T-helper 2 cell (primary cell): ENCODE measurements at places on chromosomes 13 and 19.
A peak's percentile ranks its signal among the peaks of the same experiment; 100 is the strongest.

- no peak for DNase-seq
Measured at GRCh38 chr13:62799931-62800436, 1384.3 kb upstream of the PCDH20 start.

DNA sequence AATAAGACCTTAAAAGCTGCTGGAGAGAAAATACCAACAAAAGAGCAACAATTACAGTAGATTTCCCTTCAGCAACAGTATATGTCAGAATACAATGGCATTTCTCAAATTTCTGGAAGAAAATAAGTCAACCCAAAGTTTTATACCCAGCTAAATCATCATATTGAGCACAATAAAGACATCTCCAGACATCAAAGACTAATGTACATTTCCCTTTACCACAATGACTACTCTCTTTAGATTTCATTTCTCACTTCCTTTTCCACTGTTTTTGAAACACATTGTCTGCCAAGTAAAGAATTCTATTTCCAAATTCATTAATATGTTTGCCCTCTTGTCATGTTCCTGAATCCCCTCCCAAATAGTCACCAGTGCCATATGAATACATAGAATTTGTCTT, 111.4 kb downstream of the POU4F1 start:
- no peak for DNase-seq

DNA sequence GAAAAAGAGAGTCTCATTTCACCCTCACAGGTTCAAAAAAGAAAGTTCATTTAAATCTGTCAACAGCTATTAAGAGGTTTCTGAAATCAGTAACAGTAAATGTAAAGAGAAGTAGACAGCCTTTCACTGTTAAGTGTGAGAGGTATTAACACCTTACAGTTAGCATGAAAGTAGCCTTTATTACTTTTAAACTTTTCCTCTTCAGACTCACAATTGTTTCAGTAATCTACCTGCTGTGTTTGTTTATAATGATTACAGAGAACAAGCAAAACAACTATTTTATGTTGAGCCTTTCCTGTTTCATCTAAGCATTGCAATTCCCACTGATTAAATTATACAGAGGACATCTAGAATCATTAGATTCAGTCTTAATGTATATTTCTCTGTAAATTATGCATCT, 159.8 kb downstream of the PCDH9 start:
- DNase-seq: no peak

GRCh38 chr13:36207672-36208071, 6.7 kb downstream of the SOHLH2 start:
- no peak for DNase-seq

- no peak for DNase-seq
Measured at GRCh38 chr13:97257800-97258799, 36.0 kb downstream of the MBNL2 start.

- peak; percentile 22 for DNase-seq
Measured at GRCh38 chr13:110676595-110677587, 29.0 kb downstream of the CARS2 start.

DNA sequence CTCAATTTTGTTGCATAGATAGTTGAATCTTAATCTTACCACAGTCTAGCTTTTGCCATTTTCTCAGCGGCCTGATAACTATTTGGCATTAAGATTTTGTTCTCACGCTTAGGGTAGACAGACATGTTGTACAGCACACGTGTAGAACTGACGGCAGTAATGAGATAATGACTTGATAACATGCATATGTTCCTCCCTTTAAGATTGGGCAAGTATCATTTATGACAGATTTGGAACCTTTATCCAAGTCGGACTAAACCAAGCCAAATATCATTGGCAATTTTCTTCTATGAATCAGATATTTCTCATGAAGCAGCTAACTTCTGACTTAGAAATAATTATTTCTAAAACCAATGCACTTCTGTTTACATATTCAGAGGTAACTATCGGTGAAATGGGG, 205.5 kb downstream of the NDFIP2 start:
- DNase-seq: no peak

GRCh38 chr13:98044301-98044700, 90.8 kb downstream of the IPO5 start:
- DNase-seq: no peak

DNA sequence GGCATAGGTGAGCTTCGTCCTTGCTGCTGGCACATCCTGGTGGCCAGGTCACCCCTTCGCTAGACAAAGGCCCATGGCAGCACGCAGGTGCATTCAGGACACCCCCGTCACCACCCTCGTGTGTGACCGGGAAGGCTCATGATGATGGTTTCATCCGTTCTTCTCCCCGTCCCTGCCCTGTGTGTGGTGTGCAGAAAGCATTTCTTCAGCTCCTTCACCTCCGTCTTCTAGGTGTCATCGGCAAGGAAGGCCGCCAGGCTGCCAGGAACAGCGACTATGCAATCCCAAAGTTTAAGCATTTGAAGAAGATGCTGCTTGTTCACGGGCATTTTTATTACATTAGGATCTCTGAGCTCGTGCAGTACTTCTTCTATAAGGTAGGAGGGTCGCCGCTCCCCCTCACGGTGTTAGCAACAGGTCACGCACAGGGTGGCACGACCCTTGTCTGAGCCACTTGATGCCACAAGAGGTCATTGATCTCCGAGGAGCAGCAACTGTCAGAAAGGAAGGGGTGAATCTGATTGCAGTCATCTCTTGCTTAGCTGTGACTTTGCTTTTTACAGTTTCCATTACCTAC, 111.0 kb upstream of the MCF2L start:
- DNase-seq: no peak

DNA sequence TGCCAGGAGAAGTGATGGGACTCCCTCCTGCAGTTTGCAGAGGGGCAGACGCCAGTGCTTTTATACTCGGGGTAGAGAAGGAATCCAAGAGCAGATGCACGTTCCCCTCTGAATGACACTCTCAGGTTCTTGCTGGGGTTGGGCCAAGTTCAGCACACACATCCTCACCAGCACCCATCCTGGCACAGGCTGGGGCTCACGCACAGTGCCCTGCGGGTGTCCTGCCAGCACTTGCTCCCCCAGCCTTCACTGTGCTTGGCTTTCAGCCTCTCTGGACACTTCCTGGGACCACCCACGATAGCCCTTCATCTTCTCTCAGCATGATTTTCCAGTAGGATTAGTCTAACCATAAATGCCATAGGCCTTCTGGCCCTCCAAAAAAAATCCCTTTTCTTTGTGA, 158.6 kb downstream of the ZNF536 start:
- DNase-seq: no peak

DNA sequence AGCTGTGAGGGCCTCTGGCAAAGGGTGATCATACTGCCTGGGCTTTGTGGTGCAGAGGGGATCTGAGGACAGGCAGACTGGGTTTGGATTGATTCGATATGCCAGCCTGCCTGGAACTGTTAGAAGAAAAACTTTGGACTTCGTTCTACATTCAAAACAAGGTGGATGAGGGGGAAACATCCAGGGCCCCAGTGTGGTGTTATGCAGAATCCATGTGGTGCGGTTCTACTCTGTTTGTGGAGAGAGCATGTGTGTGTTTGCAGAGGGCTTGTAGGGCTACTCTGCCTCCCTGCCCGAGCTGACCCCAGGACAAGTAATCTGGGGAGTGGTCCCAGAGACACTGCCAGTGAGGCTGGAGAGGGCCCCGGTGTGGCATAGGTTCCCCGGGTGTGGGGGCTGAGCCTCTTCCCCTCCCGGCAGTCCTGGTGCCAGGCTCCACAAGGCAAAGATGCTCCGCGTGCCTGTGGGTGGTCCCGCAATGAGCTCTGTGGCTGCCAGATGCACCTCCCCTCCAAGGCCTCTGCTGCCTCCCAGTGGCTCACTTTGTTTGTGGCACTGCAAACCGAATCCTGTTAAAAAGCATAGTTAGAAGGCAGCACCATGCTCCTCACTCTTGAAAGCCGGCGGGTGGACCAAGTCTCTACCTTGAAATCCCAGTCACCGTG, 22.3 kb upstream of the TFDP1 start:
- DNase-seq: no peak

DNA sequence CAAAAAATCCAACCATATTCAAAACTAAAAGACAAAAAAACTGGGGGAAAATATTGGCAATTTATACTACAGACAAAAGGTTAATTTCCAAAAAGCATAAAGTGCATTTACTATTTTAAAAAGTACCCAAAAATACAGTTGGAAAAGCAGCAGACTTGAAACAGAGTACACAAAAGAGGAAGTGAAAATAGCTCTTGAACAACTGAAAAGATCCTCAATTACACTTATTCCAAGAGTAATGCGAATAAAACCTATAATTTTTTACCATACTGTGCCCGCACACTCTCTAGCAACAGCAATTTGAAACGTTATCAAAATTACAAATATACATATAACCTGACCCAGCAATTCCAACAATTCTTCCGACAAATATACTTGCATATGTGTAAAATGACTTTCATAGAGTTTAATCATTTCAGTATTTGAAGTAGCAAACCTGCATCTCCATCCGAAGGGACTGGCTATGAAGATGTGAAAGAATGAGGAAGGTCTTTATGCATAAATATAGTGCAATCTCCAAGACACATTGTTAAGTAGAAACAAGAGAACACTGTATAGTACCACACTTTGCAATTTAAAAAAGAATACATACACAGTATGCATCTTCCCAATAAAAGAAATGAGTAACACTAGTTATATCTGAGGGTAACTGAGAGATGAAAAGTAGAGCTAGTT, 25.4 kb downstream of the ALG5 start:
- DNase-seq: no peak

DNA sequence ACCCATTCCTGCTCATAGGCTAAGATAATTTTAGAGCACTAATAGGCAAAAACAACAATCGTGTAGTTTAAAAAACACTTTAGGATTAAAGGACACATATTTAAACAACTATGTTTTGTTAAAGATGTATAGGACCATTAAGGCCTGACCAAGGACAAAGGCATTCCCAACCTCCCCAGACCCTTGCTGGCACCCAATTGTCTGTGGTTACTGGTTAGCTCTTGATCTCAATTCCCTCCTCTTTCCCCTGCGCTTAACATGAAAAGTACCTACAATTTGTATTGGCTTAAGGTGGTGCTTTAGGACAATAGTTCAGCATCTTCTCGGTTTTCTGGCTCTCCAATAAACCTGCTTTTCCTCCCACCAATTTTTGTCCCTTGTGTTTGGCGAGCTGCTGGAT, 51.0 kb downstream of the TEX26 start:
- DNase-seq: no peak

DNA sequence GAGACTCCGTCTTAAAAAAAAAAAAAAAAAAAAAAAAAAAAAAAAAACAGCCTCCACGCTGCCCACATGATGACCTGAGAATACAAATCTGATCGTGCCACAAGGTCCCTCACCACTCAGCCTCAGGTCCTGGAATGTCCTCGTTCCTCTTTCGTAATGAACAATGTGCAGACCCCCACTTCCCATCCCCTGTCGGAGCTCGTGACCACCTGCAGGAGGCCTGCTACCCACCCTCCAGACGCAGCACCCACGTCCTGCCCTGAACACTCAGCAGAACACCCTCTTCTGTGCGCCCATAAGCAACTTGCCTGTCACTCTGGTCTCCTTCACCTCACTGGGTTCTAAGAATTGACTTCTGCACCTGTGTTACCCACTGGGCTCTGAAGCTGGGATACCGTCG, 166.4 kb downstream of the KATNAL1 start:
- DNase-seq: no peak

DNA sequence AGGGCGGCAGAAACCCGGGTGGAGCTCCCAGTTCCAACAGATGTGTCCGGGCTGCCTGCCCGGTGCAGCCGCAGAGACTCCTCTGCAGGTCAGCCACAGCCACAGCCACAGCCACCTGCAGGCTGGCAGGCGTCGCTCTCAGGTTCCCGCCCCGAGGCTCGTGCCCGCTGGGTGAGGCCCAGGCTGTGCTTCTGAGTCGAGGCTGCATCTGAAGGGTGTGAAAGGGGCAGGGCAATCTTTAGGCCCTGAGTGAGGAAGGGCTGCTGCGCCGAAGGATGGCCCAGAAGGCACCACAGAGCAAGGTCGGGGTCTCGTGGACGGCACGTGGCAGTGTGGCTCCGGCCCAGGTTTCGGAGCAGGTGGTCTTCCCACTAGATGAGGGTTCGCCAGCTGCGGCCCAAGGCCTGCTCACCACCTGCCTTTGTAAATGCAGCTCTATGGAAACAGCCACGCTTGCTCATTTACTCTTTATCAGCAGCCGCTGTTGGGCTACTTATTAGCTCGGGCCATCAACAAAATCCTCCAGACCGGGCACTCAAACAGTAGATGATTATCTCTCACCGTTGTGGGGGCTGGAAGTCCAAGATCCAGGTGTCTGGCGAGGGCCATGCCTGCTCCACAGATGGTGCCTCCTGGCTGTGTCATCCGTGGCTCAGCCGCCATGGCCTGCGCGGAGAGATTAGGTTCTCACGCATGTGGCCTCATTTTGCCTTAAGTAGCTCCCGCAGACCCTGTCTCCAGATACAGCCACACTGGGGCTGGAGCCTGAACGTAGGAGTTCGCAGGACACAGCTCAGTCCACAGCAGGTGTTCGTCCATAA, 40.3 kb upstream of the TFDP1 start:
- no peak for DNase-seq
